A549 treated with DMSO at 1 μM for 4 hours (cell line): ENCODE measurements at places on chromosomes 5 and 9. TPM values are rescaled to one million over a fixed set of nuclear protein-coding genes. Genes with fewer than 3 reads are reported as not detected.

The ANKRD34B gene
- 0.03 to 0.09 TPM (median 0.05 TPM) in 4 of 5 replicates, not detected in the other for total RNA-seq

The ARHGEF28 gene
- total RNA-seq, result 13.7 to 17.8 TPM (median 15.1 TPM) in 5 replicates

The ARL15 gene
- 4.3 to 6.7 TPM (median 5.8 TPM) in 5 replicates for total RNA-seq

The TTC16 gene
- total RNA-seq, result 0.03 TPM in 1 of 5 replicates, not detected in the others
